ENCODE measurements at places on chromosomes 5 and 9. TPM values are rescaled to one million over a fixed set of nuclear protein-coding genes. Genes with fewer than 3 reads are reported as not detected.

DNA sequence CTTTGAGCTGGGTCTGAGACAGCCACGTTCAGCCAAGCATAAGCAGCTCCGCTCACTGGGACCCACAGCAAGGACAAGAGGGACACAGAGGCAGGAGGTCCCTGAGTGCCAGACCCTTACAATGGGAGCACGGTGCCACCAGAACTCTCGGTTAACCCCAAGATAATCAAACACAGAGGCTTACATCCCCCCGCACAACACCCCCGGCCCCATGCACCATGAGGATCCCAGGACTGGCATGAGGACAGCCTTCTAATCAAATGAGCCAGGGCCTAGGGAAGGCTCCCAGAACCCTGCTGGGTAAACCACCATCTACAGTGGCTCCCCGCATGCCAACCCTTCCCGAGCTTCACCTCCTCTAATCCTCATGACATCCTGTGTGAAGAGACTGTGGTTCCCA lies 7.4 kb downstream of the GFPT2 start:
- DNase-seq = no peak

- no peak for DNase-seq
Observed at GRCh38 chr9:107685376-107685775, 195.8 kb upstream of the KLF4 start.

- DNase-seq = peak; percentile 56
Observed at GRCh38 chr5:11903614-11904264, 507 bp downstream of the CTNND2 start.

DNA sequence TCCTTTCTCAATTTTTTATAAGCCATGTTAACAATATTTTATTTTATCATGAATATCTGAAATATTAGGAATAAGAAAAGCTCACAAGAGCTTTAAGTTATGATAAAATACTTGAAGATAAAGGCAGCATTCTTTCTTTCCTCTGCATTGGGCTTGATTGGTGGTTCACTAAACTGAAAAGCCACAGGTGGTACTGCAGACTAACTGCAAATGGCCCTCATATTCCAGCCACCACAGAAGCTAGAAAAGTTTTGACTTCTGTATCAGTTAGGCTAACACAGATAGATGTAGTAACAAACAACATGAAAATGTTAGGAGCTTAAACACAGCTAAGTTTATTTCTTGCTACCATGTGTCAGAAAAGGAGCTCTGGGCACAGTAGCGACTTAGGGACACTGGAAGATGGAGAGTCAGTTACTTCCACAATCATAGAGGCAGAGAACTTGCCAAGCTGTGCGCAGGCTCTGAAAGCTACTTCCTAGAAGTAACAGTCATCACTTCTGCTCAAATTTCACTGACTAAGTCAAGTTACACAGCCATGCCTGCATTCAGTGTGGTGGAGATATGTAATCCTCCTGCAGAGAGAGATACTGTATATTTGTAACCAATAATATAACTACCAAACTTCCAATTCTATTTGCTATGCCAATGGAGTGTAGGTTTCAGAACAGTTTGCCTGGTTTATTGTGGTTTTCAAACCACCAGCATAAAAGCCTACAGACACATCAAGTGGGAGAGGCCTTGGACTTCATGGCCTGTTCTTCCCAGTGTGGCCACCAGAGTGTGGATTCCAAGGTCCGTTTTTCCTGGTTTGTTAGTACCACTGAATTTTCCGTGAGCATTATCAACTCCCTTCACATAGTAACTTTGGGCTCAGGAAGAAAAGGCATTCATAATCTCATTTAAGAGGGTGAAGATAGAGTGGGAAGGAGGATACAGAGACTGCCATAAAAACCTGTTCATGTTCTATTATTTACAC lies 268.3 kb downstream of the PJA2 start:
- no peak for DNase-seq

- no peak for DNase-seq
Observed at GRCh38 chr5:39190311-39191102, 28.9 kb downstream of the FYB1 start.

DNA sequence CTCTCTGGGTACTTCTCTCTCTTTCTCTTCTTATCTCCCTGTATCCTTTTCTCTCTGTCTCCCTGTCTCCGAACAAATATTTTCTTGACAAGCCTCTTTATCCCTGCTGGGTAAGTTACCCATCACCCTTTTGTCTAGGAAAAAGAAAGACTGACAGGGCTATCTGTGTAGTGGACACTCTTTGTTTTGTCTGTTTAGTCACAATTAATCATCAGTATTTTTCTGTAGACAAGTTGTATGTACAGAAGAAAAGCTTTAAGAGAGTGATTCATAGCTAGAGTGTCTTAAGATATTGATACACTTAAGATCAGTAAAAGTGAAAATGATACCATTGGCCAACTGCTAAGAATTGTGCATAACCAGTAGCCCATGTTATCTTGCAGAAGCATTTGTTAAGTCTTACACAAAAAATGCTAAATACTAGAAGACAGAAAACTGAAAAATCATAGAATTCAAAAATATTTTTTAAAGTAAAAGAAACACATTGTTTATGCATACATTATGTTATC lies 1043.8 kb upstream of the EDIL3 start:
- no peak for DNase-seq

DNA sequence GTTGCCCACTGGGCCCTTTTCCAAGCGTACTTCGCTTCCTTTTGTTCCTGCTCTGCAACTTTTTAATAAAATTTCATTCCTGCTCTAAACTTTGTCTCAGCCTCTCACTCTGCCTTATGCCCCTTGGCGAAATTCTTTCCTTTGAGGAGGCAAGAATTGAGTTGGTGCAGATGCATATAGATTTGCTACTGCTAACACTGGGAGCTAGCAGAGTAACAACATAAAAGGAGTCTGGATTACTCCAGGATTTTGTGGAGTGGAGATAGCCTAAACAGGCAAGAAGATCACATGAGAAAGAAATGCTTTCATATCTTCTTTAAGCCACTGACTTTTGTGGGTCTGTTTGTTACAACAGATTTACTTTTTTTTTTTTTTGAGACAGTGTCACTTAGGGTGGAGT lies 12.9 kb upstream of the RFESD start:
- no peak for DNase-seq

The UBAC1 gene
- total RNA-seq = 63.1 TPM

DNA sequence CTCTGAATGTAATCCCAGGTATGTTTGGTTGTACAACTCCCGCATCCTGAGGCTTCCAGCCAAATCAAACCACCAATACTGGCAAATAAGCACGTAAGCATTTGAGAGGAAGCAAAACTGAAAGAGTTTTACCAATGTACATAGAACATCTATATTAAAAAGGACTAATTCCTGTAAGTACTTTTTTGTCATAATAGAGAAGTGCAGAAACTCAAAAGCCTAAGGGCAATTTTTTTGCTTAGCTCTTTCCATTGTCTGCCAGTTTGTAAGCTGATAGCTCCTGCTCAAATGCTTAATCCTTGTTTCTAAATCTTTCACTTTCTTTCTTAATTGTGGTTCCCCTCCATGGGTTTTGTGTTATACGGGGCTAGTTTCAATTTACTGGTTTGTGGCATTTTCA lies 1151.8 kb downstream of the CDH12 start:
- DNase-seq = peak; percentile 4

- no peak for DNase-seq
Observed at GRCh38 chr9:35748242-35748857, 678 bp downstream of the GBA2 start.

- DNase-seq = no peak
Observed at GRCh38 chr9:18358325-18358724, 115.6 kb upstream of the ADAMTSL1 start.

The TMEM215 gene
- total RNA-seq = 0.33 TPM

DNA sequence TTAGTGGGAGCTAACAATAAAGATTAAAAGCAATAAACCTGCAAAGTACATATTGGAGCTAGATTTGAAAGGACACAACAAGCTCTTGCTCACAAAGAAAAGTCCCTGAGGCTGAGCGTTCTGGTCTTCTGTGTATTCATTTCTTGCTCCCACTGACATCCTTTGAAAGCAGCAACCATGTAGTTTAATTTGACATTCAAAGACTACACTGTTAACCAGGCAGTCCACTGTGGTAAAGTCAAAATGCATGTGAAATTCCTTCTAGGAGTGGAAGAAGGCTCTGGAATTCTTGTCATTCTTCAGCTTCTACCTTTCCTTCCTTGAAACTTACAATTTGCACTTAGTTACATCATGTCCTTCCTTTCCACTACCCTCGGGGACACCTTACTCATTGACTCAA lies 480.7 kb downstream of the CSNK1G3 start:
- DNase-seq = no peak

DNA sequence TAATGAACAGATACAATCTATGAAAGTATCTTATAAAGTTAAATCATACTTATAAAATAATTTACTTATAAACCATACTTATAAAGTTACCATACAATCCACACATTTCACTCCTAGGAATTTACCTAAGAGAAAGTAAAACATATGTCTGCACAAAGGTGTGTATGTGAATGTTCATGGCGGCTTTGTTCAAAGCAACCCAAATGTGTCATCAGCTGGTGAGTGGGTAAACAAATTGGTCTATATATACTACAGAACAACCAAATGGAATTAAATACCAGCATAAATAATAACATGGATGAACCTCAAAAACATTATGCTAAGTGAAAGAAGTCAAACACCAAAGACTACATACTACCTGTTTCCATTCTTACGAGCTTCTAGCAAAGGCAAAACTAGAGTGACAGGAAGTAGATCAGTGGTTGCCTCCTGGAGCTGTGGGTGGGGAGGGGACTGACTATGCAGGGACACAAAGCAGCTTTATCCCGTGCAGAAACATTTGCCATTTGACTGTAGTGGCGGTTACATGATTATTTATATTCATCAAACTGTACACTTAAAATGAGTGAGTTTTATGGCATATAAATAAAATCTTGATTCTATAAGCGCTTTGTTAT lies 10.6 kb downstream of the TRAF1 start:
- DNase-seq = no peak

The PTGDS gene
- not detected for total RNA-seq

The ZNF366 gene
- total RNA-seq = not detected

DNA sequence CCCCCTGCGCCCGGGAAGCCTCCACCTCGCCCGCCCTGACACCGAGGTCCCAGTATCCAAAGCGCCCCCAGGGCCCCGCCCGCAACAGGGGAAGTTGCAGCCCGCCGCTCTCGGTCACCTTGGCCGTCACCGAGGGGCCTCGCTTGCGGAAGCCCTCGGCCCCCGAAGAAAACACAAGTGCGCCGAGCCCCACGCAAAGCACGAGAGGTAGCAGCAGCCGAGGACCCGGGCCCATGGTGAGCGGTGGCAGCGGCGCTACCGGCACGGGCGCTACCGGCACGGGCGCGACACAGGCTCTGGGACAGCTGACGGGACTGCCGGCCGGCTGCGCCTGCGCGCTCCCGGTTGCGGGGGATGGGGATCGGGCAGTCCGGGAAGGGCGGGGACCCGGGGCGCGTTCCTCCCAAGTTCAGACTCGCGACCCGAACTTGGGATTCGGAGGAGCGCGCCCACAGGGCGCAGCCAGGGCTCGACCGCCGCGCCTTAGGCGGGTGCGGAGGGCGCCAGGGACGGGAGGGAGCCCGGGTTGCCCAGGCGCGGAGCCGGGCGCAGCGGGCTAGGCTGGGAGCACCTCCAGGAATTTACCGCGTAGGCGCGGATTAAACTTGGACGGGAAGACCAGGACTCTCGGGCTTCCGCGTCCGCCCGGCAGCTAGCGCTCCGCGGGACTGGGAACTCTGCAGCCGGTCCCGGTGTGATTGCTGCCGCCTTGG lies at the start of gene PPIC:
Gene PPIC, minus strand, starts transcription at position 335 of the 713 bp plus-strand sequence. Its CDS starts 100 bp downstream, at position 235.
- peak; percentile 92 for DNase-seq

- DNase-seq = no peak
Observed at GRCh38 chr9:278651-279050, 64.0 kb downstream of the DOCK8 start.

- DNase-seq = no peak
Observed at GRCh38 chr5:158732345-158732744, 367.4 kb downstream of the EBF1 start.

DNA sequence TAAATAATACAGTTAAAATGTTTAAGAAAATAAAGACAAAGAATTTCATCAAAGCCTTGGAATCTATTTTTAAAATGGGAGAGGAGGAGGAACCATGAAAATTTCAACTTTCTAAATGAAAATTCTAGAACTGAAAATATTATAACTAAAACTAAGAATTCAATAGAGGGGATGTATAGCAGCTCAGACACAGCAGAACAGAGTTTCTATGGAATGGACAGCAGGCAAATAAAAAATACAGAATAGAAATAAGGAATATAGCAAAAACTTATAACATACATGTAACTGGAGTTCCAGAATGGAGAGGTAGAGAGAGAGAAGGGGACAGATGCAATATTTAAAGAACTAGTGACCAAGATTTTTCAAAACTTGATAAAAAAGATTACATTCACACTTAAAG lies 1.4 kb upstream of the RANBP17 start:
- DNase-seq = no peak

- DNase-seq = no peak
Observed at GRCh38 chr9:124441291-124441690, 9.0 kb upstream of the ADGRD2 start.

DNA sequence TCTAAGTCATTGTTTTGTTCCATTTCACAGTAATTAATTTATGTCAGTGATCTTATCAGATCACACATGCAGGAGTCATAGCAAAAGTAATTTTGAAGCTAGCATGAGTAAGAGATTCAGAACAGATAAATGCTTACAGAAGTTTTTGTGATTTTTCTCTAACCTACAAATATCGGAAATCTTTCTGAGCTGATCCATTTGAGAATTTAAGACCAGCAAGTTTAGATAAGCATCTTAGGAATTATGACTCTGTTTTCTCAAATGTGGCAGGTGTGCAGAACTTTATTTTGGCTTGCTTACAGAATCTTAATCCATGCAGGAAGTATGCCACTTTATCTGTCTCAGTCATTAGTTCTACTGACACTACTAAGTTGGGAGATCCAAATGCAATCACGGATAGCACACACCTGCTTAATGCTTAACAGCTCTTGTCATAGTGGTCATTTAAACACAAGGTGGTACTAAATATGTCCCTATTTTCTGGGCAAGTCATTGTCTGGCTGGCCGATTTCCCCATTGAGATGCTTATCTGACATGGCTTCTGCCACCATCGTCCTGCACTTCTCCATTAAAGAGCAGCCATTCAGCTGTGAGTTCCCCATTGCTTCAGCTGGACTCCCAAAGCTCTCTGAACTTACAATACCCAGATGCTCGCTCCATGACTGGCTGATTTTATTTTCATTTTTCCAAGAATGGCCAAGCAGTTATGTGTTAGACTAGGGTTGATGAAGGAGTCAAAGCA lies 305.4 kb upstream of the NUDT12 start:
- no peak for DNase-seq

The TRPM3 gene
- under 0.01 TPM for total RNA-seq

GRCh38 chr9:132163457-132163875 lies 1.6 kb downstream of the NTNG2 start:
- peak; percentile 41 for DNase-seq

The PGM5 gene
- 0.57 TPM for total RNA-seq

The HEMGN gene
- 0.17 TPM for total RNA-seq

DNA sequence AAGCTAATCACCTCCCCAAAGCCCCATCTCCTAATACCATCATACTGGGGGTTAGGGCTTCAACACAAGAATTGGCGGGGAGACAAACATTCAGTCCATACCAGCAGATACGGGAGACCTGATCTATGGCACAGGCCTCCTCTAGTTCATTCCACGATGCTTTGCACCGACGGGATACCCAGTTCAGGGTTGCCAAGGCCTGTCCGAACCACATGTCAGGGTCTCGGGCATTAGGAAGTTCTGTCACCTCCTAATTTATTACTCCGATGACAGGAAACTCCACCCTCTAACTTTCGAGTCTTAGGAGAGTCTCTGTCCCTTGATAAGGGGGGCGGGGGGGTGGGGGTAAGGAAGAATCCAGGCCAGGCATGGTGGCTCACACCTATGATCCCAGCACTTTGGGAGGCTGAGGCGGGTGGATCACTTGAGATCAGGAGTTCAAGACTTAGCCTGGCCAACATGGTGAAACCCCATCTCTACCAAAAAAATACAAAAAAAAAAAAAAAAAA lies 23.8 kb upstream of the ANKRD33B start:
- DNase-seq = no peak

The ASPN gene
- not detected for total RNA-seq
